ENCODE measurements at places on chromosomes 2 and 18.

DNA sequence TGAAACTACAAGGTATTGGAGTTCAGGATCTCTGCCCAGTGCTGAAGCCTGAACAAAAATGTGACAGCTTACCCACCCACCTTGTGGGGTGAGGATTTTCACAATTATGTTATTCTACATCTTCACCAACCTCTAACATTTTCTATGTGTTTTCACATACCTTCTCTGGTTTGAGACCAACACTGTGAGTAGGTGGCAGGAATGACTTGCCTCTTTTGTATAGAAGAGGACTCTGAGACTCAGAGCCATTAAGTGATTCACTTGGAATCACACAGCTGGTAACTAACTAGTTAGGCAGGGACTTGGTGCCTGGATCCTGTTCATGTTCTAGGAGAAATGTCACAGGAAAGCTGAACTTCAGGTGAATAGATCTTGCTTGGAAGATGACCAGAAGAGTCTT is 14.8 kb upstream of the SRBD1 start:
- no peak for DNase-seq

DNA sequence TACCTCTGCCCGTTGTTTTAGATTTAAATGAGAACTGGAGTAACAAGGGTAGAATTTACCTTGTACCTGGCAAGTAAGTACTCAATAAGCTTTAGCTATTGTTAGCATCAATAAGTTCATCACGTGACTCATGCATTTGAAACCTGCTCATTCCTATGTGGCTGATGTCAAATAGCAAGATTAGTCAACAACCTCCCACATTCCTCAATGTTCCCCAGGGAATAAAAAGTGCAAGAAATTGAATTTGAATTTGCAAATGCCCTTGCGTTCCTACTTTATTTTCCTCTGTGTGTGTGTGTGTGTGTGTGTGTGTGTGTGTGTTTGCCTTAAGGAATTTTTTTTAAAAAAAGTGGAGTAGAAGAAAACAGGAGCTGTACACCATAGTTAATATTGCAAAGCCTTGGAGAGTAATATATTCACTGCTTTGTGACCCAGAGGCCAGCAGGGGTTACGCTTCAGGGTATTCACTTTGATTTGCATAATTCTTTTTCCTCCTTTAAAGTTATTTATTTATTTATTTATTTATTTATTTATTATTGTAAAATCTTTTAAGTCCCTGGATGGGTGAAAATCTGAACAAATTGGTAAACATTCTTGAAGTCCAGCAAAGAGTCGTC is 43.9 kb upstream of the DNAH7 start:
- DNase-seq, result no peak

DNA sequence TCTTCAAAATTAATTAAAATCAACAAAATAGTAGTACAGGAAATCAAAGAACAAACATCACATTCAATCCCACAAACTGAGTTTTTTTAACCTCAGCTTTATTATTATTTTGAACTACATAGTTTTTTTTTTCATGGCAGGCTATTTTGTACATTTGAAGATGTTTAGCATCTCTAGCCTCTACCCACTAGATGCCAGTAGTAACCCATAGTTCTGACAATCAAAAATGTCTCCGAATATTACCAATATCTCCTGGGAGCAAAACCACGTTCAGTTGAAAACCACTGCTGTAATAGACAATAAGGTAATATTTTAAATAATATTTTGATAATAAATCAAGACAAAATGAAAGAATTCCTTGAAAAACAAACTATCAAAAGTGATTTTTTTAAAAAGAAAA is 702.6 kb upstream of the LRRTM1 start:
- DNase-seq, result no peak

- DNase-seq, result no peak
These were observed 30.5 kb downstream of the PREPL start for GRCh38 chr2:44330801-44331200.

DNA sequence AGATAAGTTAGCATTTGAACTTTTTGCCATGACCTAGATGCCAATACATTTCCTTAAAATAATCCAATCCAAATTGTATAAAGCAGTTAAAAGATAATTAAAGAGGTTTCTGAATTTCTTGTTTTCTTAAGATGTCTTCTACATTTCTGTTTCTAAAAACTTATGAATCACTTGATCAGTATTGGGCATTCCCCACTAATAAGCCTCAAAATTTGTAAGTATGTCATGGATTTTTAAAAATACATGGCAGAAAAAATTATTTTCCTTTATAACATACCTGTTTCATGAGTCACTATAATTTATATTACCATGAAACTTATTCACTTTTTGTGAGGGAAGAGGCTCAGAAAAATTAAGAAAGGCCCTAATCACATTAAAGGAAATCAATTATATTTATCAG is 90.3 kb upstream of the TFPI start:
- no peak for DNase-seq

DNA sequence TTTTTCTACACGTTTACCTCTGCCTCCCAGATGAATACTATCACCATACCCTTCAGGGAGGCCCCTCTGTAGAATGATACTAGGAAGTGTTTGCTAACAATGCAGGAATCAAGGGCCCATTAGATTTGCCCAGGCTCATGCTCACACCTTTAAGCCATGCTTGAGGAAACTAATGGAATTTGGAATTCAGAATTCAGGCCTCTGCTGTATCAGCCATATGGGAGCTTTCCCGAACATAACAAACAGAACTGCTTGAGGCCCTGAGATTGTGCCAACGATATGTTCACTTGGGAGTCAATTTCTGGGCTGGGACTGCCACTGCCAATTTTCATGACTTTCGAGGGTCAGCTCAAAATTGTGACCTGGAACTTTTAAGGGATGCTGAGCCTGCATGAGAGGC is 282.5 kb downstream of the CLIP4 start:
- no peak for DNase-seq

- DNase-seq, result peak; percentile 32
These were observed 1.6 kb downstream of the KLHL14 start for GRCh38 chr18:32771169-32771751.

- DNase-seq, result no peak
These were observed 18.7 kb downstream of the SP140 start for GRCh38 chr2:230244211-230244610.

DNA sequence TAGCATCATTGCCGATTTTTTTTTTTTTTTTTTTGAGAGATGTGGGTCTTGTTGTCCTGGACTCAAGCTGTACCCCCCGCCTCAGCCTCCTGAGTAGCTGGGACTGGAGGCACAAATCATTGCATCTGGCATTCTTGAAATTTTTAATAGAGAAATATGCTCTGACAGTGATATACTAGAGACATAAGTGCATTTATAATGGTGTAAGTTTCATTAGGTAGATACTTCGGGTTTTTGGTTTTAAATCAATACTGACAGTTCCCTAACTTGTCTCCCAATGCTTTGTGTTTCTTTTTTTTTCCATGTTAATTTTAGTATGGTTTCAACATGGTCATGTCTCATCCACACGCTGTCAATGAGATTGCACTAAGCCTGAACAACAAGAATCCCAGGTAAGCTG is 138.7 kb downstream of the PRPF40A start:
- no peak for DNase-seq

- peak; percentile 79 for DNase-seq
These were observed 129.6 kb upstream of the SLC1A4 start for GRCh38 chr2:64859312-64860212.

GRCh38 chr2:110971811-110972210 is 148.9 kb upstream of the BCL2L11 start:
- no peak for DNase-seq

- no peak for DNase-seq
These were observed 51.5 kb downstream of the ETAA1 start for GRCh38 chr2:67448648-67449047.

Measured in GM10248 (cell line).